NCI-H774 (cell line): ENCODE measurements at places on chromosomes 16 and 17.

GRCh38 chr17:43530288-43531081 is 15.7 kb downstream of the ETV4 start:
- peak; percentile 38 for DNase-seq

GRCh38 chr17:43791589-43791988 is 11.4 kb downstream of the CFAP97D1 start:
- peak; percentile 24 for DNase-seq

- DNase-seq: no peak
Observed at GRCh38 chr17:78111016-78111726, 17.4 kb downstream of the TMC6 start.

GRCh38 chr16:3012246-3012645 is 477 bp upstream of the CLDN9 start:
- DNase-seq: no peak

DNA sequence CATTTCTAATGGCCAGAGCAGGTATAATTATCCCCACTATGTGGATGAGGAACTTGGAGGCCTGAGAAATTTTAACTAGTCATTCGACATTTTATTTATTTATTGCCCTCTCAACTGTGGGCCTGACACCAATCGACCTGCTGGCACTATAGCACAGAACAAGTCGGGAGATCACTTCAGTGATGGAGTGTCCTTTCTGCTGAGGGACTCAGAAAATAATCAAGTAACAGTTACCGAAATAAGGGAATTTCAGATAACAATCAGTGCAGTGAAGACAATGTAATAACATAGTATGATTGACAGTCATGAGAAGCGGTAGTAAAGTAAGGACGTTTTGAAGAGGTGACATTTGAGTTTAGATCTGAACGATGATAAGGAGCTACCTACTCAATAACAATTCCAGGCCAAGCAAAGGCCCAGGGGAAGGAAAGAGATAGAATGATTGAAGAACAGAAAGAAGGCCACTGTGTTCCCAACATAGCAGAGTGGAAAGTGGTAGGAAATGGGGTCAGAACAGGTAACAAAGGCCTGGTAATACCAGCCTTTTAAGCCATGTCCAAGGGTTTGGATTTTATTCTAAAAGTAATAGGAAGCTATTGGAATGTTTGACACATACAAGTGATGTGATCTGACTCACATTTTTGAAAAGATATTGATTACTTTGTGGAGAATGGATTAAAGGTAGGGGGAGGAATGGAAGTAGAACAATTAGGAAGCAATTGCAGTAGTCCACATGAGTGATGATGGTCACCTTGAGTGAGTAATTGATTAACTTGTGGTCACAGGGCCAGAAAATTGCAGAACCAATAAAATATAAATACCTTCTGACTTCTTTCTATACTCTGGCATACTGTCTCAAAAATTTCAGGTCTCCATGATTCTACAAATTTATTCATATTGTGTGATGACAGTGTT is 1.4 kb downstream of the STXBP4 start:
- DNase-seq: no peak

GRCh38 chr17:36980280-36980761 is 31.6 kb downstream of the AATF start:
- DNase-seq: no peak

DNA sequence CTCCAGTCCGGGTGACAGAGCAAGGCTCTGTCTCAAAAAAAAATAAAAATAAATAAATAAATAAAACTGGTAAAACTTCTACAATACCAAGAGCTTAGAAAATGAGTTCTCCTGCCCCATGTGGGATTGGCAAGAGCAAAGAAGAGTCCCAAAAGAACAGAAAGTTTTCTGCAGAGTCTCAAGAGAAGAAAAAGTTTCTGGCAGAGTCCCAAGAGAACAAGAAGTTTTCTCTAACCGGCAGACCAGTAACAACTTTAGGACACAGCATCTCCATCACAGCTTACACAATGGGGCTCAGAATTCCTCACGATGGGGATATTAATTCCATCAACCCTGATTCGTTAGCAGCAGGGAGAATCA is 1.1 kb downstream of the SLC39A11 start:
- DNase-seq: no peak

DNA sequence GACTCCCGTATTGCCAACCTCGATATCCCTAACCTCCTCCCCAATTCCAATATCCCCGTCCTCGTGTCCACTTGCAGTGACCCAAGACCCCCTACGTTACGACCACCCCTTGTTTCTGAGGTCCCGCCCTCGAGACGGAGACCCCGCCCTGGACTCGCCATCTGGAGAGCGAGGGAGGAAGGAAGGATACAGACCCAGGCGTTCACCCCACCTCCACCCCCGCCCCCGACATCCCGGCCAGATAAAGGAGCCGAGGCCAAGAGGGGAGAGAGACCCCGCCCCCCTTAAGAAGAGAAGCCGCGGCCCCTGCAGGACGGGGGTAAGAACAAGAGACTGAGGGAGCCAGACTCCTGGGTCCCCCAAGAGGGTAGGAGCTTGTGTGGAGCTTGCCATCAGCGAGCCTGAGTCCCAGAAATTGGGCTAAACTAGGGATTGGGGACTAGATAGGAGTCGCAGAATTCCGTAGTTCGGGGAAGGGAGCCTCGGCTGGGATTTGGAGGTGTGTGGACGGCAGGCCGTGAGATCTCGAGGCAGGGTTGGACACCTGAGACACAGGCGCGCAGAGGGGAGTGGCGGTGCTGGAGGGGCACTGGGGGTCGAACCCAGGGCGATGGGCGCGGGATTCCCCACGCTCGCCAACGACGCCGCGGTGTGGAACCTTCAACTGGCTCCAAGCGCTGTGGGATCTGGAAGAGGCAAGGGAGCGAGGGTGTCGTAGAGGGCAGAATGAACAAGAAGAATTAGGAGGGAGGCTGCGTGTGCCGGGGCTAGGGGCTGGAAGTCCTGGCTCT is at the start of gene BCL6B:
BCL6B (plus strand) TSS at position 270 of the 791 bp plus-strand sequence. CDS start 622 bp downstream, outside the sequence.
- DNase-seq: no peak

- DNase-seq: no peak
Observed at GRCh38 chr16:13109171-13109570, 207.8 kb downstream of the SHISA9 start.

DNA sequence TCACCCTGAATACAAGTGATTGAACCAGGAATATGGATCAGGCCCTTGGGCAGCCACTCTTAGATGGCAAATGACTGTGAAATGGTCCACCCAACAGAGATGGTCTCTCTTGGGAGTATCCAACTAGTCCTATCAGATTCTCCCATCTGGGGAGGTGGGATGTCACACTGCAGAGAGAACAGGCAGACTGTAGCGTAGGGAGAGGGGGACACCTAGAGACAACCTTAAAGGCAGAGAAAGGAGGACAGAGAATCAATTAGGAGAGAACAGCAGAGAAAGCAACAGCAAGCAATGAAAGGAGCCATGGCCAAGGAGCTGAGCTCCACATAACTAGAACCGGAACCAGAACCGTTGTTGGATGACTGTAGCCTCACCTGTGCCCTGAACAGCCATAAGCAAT is 37.2 kb downstream of the IQCK start:
- DNase-seq: no peak

DNA sequence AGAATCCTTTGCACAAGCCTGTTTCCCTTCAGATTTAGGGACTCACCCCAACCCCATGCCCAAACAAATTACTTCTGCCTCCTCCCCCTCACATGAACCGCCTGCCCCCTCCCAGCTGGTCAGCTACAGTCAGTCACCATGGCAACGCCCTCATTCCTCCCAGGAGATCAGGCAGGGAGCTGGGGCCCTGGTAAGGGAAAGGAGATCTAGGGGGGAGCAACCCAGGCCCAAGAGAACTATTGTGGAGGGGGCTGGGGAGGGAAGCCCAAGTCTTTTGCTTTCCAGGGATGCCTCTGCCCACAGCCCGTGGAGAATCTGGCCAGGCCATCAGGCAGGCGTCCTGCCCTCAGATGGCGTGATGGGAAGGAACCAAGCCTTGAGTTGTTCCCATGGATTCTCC is 2.8 kb downstream of the FAM171A2 start:
- DNase-seq: no peak

- DNase-seq: no peak
Observed at GRCh38 chr17:48123111-48123510, 15.5 kb downstream of the SNX11 start.

GRCh38 chr17:77332034-77332971 is 191.5 kb downstream of the SEC14L1 start:
- DNase-seq: no peak

- DNase-seq: no peak
Observed at GRCh38 chr17:75191584-75191983, 8.8 kb upstream of the SUMO2 start.

- no peak for DNase-seq
Observed at GRCh38 chr16:52283018-52283417, 263.9 kb downstream of the TOX3 start.

DNA sequence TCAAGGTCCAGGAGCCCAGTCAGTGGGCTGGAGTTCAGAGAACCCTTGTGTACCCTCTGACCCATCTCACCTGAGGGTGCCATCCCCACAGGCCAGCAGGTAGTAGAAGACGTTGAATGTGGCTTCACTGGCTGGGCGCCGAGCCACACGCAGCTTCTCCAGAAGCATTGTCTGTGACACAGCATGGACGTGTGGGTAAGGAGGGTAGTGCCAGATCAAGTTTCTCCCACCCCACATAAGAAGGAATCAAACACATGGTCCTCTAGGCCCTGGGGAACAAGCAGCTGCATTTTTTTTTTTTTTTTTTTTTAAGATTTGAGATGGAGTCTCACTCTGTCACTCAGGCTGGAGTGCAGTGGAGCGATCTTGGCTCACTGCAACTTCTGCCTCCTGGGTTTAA is 60.9 kb downstream of the MYO18A start:
- DNase-seq: no peak

- no peak for DNase-seq
Observed at GRCh38 chr17:10743316-10744009, 13.6 kb upstream of the TMEM220 start.

- no peak for DNase-seq
Observed at GRCh38 chr17:72184805-72185204, 64.0 kb downstream of the SOX9 start.

DNA sequence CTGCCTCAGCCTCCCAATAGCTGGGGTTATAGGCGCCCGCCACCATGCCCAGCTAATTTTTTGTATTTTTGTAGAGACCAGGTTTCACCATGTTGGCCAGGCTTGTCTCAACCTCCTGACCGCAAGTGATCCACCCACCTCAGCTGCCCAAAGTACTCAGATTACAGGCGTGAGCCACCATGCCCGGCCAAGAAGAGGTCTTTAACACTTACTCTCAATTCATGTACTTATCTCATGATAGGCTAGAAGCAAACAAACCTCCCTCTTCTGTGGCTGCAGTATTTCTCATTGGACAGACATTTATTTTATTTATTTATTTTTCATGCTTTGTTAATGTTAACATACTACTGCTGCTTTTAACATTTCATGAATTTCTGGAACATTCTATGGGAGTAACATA is 7.0 kb upstream of the NT5C start:
- DNase-seq: no peak

DNA sequence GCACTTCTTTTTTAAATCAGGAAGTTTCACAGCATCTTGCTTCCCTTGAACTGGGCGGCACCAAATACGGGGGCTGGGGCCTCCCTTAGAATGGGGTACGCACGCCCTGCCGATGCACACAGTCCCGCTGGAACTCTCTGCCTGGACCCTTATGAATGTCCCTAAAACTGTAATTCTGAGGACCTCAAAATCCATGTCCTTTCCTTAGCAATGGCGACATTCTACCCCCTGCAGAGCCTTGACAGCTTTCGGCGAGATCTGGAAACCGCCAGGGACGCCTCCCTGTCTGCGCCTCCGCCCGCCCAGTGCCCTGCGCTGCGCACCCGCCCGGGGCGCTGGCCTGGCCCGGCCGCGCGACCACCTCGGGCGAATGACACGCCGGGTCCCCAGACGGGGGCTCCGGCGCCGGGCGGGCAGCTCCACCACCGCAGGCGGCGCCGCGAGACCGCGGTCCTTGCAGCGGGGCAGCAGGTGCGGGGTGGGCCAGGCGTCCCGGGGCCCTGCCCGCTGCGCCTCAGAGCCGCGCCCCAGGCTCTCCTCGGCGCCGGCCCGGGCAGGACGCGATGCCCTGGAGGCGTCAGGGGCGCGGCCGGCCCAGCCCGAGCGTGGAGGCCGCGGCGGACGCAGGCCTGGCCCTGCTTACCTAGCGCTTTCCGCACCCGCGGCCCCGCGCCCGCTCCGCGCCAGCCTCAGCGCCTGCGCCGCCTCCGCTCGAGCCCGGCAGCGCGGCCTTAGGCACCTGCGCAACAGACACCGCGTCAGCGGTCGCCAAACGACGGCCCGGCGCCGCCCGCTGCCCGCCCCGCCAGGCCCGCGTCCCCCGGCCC is 548 bp downstream of the HAGH start:
- peak; percentile 34 for DNase-seq

- no peak for DNase-seq
Observed at GRCh38 chr16:50279504-50279865, 13.1 kb downstream of the ADCY7 start.

GRCh38 chr16:50853329-50853728 is 111.4 kb downstream of the CYLD start:
- no peak for DNase-seq

DNA sequence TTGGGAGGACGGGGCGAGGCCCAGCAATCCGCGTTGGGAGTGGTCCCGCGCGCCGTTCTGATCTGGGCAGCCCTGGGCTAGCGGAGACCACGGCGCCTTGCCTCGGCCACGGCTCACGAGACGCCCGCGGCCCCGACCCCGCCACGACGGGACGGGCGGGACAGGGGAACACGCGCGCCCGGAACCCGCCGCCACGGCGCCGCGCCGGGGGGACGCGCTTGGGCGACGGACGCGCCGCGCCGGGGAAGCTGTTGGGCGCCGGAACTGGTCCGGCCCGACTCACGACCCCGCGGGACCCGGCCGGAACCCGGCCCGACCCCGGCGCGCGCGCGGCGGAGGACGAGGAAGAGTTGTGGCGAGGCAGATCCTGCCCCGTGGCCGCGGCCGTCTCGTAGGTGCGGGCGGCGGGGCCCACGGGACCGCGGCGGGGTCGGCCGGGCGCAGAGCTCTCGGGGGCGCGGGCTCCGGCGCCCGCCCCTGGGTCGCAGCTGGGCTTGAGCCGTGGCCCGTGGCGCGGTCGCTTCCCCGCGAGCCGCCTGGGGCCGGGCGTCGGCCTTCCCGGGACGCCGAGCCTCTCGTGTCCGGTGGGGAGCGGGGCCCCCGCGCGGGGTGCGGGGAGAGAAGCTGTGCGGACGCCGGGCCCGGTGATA is at the start of gene ACSF3:
ACSF3 (plus strand) TSS at position 251 of the 650 bp plus-strand sequence. CDS start 6,830 bp downstream, outside the sequence.
- peak; percentile 3 for DNase-seq

GRCh38 chr17:75260641-75261335 is 618 bp downstream of the GGA3 start:
- no peak for DNase-seq

- no peak for DNase-seq
Observed at GRCh38 chr16:193441-193840, 13.2 kb downstream of the HBQ1 start.

GRCh38 chr17:63399856-63400255 is 46.2 kb downstream of the CYB561 start:
- no peak for DNase-seq

- DNase-seq: no peak
Observed at GRCh38 chr17:28059675-28060074, 17.2 kb downstream of the NLK start.
